ENCODE measurements at places on chromosomes 12 and 14.

DNA sequence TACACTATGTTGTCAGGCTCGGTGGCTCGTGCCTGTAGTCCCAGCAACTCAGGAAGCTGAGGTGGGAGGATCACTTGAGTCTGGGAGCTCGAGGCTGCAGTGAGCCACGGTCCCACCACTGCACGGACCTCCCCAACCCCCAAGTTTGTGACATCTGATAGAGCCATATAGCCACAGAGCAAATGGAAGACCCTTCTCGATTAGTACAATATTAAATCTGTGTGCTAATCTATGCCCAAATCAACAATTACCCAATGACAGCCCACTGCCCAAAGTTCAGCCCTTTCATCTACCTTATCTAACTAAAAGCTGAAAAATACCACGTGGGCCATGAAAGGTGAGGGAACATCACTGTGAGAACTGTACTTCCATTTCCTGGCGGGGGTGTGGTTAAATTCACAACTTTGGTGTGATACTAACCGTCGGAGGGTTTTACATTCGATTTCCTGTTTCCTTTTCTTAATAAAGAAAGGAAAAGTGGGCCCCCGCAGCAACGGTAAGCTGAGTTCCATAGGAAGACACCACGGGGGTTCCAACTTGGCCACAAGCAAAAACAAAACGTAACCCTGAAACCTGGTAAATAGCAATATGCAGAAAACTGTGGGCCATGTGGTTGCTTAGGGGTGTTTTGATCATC, 31.2 kb upstream of the FOS start:
- peak; percentile 75 for DNase-seq

GRCh38 chr12:30990776-30991175, 64.2 kb downstream of the TSPAN11 start:
- no peak for DNase-seq

DNA sequence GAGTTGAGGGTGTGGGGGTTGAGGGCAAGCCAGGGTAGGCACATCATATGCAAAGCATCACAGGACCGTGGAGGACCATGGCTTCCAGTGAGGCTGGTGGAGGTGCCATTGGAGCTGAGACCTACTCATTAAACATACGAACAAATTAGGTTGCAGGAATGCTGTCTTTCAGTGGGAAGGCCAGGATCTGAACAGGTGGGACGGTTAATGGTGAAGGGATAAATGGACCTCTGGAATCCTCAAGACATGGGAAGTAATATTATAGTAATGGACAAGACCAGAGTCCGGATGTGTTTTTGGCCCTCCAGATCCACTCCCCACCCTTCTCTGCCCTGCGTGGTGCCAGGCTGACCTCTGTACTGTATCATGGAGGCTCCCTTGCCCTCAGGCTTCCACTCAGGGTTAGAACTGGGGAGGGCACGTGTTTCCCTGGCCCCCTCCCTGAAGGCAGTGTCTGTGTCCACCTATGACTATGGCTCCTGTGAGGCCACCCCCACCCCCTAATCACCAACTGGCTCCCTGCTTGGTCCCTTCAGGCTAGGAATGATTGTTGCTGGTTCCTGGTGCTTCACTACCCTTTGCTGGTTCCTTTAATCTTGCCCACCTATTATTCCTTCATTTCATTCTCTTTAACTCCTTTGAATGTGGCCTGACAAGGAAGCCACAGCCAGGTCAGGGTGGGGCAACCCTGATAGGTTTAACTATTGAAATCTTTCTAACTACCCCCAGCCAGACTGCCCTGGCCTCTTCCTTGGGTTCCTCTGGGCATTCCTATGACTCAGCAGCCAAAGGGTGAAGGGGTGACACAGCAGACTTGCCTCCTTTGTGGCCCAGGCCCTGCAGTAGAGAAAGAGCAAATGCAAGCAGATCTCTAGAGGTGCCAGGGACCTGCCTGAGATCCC, 10.7 kb downstream of the DHRS2 start:
- no peak for DNase-seq

DNA sequence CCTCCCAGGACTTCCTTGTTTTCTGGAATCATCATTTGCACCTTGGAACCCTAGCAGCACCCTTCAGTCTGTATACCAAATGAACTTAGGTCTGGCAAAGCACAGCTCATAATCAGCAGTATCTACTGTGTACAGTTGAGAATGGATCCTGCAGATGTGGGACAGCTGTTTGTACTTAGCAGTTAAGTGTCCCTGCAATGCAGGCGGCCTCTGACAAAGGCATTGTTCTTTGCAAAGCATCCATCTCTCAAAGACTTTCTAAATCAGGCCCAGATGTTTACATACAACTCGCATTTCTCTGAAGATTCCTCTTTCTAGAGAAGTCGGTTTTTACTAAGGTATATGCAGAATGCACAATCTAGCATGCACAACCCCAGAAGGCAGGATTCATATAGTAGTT, 170.5 kb upstream of the RBM19 start:
- DNase-seq: no peak

GRCh38 chr12:54189198-54189539, 384 bp upstream of the SMUG1 start:
- DNase-seq: no peak

DNA sequence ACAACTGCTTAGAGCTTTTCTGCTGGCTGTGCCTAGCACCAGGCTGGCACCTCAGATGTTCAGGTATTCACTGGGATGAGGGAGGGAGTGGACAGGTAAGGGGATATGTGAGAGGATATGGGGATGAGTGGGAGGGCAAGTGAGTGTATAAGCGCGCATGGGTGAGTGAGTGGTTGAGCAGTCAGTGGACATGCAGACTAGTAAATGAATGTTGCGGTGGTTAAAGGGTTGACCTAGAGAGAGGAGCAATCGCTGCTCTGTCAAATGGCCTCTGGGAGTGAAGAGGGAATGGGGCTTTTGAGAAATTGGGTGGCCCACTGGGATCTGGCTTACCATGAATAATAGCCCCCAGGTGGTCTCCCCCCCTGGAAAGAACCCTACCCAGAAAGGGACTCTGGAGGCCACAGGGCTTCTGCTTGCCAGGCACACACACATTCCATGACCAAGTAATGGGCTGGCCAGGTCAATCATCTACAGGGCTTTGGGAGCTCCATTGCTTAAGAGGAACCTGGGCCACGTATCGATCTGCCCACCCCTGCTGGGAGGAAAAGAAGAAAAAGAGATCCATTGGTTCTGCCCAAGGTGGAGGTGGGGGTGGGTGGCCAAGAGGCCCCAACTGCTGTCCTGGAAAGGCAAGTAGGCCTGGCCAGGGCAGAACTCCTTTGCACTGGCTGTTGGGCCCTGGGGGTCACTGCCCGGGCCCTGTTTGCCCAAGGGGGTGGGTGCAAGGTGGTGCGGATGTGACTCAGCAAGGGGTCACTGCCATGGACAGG, 30.8 kb upstream of the ZFP36L1 start:
- DNase-seq: no peak

GRCh38 chr14:98437113-98437512, 834.9 kb downstream of the BCL11B start:
- no peak for DNase-seq

- DNase-seq: peak; percentile 45
Observed at GRCh38 chr14:74973003-74973653, 17.7 kb upstream of the PGF start.

GRCh38 chr14:43141636-43142191, 1365.4 kb downstream of the FSCB start:
- DNase-seq: no peak

DNA sequence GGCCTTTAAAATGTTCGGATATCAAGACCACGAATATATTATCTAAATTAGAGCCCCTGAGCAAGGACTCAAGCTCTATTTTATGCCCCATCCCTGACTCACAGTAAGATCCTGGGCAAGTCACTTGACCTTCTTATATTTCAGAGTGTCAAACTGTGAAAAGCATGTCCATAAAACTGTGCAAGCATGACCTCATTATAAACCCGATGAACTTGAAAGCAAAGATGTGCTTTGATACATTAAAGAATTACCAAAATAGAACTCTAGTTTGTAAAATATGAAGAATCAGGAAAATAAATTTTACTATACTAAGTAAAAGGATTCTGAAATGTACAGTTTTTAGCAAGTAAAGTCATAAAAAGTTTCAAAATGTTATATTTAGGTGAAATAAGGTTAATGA, 2.9 kb upstream of the CALM1 start:
- no peak for DNase-seq

DNA sequence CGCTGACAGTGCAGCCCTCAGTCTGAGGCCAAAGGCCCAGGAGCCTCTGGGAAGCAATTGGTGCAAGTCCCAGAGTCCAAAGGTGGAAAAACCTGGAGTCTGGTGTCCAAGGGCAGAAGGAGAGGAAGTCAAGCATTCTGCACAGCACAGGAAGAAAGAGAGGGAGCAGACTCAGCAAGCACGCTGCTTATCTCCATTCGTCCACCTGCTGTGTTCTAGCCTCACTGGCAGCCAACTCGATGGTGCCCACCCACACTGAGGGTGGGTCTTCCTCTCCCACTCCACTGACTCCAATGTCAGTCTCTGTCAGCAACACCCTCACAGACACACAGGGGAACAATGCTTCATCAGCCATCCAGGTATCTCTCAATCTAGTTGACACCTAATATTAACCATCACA, 38.8 kb downstream of the HELB start:
- DNase-seq: no peak

- no peak for DNase-seq
Observed at GRCh38 chr14:34436118-34436905, 25.7 kb downstream of the SPTSSA start.

DNA sequence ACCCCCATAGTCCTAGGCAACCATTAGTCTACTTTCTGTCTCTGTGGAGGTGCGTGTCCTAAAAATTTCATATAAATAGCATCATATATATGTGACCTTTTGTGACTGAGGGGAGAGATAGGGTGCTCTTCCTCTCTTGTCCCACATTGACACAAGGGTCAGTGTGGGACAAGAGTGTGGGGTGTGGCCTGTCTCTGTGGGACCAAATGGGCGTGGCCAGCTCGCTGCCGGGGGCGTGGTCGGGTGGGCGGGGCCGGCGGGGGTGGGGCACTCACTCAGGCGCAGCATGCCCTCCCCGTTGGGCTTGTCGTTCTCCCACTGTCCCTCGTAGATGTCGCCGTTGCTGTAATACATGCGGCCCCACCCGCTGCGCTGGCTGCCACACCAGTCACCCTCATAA, 15.5 kb downstream of the MORN3 start:
- no peak for DNase-seq

DNA sequence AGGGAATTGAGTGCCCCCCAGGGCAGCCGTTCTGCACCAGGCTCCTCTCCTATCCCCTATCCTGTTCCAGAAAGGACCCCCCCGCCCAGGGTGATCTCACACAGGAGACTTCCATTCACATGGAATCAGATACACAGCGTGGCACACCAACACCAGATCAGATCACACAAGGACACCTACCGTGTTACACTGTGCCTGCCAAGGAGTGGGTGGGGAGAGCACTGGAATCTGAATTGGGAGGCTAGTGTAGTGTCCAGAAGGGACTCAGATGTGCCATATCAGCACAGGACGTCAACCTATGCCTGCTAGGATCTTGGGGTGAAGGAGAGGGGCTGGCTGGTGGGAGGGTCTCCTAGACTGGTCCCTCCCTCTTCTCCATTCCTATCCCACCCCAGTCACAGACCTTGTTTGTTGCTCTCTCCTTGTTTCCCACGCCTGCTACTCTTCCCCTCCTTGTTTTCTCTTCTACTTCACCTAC, 2.3 kb downstream of the PTMS start:
- no peak for DNase-seq

DNA sequence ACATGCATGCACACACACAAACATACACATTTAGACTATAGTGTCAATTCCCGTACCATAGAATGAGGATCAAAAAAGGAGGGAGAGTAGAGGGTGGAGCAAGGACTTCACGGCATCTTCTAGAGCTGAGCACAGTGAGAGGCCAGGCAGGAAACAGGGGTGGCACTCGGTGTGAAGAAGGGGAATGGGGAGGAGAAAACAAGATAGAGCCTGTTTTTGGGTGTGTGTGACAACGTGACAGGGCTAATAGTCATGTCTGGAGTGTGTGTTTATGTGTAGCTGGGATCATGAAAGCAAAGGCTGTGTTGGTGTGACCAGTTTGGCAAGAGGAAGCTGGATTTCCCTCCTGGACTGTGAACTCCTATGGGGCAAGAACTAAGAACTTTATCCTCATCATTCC, 9.9 kb upstream of the ACVR1B start:
- DNase-seq: no peak

DNA sequence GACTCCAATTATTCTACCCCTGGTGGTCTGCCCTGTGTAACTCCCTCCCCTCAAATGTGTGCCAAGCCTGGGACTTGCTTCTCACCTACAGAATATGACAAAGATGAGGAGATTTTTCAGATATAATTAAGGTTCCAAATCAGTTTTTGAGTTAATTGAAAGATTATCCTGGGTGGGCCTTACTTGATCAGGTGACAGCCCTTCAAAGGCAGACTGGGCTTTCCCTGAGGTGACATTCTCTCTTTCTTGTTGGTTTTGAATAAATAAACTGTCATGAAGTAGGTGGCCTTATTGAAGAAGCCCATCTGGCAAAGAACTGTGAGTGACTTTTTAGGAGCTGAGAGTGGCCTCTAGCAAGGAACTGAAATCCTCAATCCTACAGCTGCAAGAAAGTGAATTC, 106.0 kb downstream of the BRMS1L start:
- no peak for DNase-seq

DNA sequence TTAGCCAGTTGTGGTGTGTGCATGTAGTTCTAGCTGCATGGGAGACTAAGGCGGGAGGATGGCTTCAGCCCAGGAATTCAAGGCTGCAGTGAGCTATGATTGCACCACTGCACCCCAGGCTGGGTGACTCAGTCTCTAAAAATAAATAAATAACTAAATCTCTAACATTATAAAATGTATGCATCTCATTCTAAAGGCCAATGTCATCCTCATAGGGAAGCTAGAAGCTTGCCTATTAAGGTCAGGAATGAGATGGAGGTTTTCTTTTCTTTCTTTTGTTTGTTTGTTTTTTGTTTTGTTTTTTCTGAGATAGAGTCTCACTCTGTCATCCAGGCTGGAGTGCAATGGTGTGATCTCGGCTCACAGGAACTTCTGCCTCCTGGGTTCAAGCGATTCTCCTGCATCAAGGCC, 48.8 kb upstream of the PAPLN start:
- DNase-seq: no peak

GRCh38 chr12:39037115-39037514, 131.7 kb upstream of the CPNE8 start:
- DNase-seq: no peak

DNA sequence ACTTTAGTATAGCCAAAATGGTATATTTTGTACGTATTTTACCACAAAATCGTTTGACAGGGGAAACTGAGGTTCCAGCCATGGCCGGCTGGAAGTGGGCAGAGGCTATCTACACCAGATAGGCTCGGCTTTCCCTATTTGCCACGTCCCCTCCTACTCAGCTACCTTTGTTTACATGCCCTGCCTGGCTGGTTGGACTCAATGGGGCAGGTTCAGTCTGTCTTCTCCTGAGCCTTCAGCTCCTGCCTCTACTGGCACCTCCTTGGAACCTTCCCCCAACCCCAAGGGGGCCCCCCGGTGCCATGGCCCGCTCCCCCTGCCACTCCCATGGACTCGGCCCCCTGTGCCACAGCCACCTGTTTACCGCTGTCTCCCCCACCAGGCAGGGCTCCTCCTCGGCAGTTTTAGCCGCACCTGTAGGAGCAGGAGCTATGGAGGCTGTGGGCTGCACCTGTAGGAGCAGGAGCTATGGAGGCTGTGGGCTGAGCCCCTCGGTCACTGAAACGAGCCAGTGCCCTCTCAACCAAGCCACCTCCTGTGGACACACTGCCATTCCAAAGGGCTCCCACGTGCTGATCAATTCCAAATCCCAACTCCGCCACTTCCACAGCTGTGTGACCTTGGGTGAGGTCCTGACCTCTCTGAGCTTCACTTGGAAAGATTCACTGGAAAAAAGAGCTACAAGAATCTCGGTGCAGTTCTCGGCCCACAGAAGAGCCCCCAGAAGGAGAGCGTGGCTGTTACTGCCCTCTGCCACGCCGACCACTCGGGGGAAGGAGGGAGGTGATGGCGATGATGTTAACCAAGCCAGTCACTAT, 62.2 kb downstream of the NCOR2 start:
- peak; percentile 99 for DNase-seq
